ENCODE measurements at places on chromosomes 5 and 9. TPM values are rescaled to one million over a fixed set of nuclear protein-coding genes. Genes with fewer than 3 reads are reported as not detected.

GRCh38 chr5:74113927-74114326 lies 487.9 kb downstream of the ARHGEF28 start:
- DNase-seq = no peak

GRCh38 chr9:4630836-4631235 lies 31.3 kb upstream of the PLPP6 start:
- DNase-seq = no peak

PCDHGC3 gene
- 22.6 TPM for total RNA-seq

GRCh38 chr9:124149992-124150391 lies 107.8 kb upstream of the NEK6 start:
- DNase-seq = no peak

- DNase-seq = no peak
Measured at GRCh38 chr5:135596788-135597187, 18.0 kb upstream of the CXCL14 start.

GDA gene
- total RNA-seq = 3.6 TPM

GRCh38 chr5:57172466-57173318 lies 1.2 kb upstream of the GPBP1 start:
- no peak for DNase-seq

FGFR4 gene
- 52.8 TPM for total RNA-seq

MARCOL gene
- total RNA-seq = not detected

Measured in H9 (cell line).